ENCODE measurements at places on chromosomes 5 and 9.
A peak's percentile ranks its signal among the peaks of the same experiment; 100 is the strongest.

DNA sequence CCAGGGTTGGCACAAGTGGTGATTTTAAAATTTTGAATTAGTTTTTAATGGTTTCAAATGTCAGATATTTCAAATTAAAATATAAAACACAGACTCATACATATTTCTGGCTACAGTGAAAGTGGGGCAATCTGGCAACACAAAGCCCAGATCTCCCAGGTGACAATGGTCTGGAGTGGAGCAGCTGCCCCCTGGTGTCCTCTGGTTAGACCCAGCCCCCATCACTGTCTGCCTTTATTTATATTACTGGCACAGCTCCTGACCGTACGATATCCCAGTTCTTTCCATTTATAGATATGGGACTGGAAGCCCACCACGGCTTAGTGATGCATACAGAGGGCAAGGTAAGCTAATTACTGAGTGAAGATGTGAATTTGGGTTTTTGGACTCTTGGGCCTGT, 37.3 kb downstream of the MACIR start:
- DNase-seq = no peak

- DNase-seq = no peak
Observed at GRCh38 chr5:138649775-138650174, 74.6 kb upstream of the HSPA9 start.

DNA sequence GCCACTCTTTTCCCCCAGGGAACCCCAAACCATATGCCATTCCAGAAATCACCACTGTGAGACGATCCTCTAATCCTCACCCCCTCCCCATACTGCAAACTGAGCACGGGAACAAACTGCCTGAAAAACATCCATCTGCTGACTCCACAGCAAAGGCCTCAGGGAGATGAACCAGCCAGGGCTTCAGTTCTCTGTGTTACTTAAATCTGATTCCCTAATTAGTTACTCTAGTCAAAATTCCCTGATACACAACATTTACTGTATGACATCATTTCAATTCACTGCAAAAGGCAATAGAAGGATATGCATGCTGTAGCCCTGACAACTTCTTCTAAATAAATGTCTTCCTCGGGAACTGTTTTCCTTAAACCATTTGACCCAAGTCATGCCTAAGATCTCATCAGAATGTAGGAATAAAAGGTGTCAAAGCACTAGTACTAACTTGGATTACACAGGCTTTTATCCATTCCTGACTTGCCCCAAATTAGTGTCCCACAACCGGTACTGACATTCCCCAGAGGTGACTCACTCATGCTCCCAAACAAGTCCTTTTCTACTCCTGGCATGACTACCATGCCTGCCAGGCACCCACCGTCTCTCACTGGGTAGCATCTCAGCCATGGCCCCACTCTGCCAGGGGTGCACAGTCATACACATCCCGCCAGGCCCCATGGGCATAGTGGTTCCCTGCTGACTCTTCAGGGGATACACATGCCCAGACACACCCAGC, 35.0 kb downstream of the MTX3 start:
- DNase-seq = peak; percentile 47

DNA sequence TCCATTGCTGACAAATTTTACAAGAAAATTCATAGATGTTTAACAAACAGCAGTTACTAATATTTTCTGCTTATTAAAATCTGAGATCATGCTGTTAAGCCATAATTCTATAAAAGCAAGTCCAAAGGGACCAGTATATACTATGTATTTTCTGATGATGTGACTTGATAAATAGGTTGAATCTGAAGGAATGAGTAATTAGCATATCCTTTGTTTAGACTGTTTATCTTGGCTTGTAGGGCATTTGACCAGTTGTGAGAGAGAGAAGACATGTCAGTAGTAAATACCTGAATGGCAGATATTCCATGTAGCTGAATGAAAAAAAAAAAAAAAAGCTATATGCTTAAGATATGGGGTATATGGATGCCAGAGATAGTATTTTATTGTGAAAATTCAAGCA, 14.6 kb downstream of the CPEB4 start:
- DNase-seq = no peak

DNA sequence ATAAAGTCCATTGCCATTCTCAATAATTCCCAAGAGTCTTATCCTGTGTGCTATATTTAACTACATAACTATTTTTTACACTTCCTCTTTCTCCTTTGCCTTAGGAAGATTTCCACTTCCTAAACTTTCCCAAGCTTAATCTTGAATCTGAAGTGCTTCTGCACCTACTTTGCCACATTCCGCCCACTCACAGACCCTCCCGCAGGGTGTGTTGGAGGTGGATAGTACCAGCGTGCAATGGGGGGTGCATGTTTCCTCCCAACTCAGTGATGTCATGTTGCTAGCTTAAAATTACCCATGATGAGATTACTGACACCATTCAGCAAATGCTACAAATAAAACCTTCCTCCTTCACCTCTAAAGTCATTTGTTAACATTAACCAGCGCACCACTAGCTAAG, 460.2 kb downstream of the NR2F1-AS1 start:
- DNase-seq = no peak

GRCh38 chr9:75803130-75803529, 87.3 kb upstream of the PCSK5 start:
- peak; percentile 84 for DNase-seq

- no peak for DNase-seq
Observed at GRCh38 chr9:82164159-82164558, 175.6 kb downstream of the SPATA31D1 start.

DNA sequence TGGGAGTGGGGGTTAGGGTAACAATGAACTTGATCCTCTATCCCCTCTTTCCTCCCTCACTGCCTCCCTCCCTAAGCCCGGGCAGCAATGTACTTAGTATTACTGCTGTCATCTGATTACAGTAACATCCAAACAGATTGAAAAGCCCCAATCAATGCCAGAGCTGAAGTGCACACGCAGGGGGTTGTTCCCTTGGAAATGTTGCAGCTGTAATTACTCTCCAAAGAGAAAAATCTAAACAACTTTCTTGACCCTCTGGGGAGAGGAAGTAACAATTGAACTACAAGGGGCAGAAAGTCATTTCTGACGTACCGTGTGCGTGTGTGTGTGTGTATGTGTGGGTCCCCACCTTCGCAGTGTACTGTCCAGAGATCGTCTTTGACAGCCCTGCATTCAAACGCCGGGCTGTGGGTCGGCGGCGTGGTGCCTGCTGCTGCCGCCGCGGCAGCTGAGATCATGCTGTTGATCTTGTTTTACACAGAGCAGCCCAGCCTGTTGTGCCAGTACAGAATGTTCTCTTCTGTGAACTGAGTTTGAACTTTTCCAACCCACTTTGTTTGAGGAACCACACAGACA, 66.0 kb upstream of the KLF9 start:
- DNase-seq = peak; percentile 24

- no peak for DNase-seq
Observed at GRCh38 chr5:143316337-143316736, 87.1 kb downstream of the NR3C1 start.

- peak; percentile 47 for DNase-seq
Observed at GRCh38 chr5:154603953-154604679, 126.1 kb upstream of the HAND1 start.

DNA sequence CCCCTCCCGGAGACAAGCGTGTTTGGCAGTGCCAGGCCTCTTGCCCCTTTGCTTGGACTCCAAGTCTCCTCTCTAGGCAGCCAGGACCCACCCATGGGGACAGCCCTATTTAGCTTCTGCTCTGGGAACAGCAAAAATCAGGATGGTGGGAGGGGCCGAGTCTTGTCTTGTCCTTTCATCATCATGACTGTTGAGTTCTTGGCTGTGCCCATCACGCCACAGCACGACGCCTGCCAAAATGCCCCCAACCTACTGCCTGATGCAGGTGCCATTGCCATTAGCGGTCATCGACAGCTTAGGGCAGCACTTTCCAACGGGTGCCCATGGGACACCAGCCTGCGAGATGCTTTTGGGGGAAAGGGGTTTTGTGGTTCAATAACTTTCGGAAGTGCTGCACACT, 18.9 kb downstream of the PLPP7 start:
- DNase-seq = no peak

DNA sequence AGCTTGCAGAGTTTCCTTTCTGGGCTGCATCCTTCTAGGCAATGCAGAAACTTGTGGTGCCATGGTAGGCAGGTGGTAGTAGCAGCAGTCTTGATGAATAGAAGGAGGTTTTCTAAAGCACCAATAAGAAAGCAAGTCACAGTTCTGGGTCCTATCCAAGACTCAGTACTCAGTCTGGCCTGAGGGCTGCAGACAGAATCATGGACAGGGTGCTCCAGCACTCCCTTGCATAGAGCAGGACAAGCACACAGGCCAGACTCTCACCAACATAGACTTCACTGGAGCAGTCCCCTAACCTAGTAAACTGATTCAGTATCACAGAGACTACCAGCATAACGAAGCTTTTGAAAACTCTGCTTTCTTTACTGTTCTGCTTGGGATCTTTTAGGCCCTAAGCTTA, 134.0 kb upstream of the RUSC2 start:
- no peak for DNase-seq

DNA sequence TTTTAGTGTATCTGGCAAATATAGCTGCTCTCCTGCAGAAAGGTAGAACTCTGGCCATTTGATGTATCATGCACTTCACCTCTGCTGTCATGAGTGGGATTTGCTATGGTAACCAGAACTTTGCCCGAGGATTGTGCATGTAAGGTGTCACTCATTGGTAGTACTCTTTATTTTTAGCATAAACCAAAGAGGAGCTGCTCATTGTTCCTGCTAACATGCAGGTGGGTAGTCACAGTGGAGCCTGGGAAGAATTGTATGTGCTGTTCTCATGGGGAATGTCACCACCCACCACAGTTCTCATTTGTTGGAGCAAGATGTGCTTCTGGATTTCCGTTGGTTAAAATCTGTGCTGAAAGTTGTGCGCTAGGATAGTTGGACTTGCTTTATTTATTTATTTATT, 12.3 kb downstream of the PDZD2 start:
- DNase-seq = no peak

DNA sequence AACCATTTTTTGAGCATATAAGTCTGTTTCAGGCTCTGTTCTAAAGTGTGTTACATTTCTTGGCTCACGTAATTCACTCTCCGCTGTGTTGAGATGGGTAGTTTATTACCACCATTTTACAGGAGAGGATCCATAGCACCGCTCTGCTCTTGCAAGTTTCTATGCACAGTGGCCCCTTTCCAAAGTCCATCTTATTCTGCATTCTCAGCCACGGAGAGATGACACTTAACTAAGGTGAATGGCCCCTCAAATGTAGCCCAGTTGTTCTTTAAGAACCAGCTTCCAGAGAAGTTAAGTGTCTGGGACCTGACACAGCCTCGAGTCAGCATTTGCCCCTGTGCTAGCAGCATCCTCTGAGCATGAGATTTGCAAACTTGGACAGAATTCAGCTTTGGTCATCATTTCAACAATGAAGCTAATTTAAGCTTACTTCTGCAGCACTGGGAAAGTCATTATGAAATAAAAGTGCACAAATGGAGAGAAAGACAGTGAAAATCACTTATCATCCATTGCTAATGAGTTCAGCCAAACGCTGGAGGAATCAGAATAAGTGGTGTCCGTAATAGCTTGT, 61.9 kb downstream of the FAM78A start:
- peak; percentile 47 for DNase-seq

DNA sequence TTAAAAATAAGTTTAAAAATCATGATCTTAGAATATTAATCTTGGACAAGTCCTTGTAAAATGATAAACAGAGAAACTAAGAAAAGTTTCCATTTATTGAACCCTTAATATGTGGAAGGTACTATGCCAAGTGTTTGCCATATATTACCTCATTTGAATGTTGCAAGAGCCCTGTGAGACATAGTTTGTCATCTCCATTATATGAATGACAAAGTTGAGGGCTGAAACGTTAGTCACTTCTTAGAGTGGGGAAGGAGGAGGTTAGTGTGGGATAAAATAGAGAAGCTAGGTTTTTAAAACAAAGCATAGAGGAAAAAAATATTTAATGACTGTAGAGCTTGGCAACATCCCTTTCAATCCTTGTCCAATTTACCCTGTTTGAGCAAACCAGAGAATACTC, 2.0 kb downstream of the TNC start:
- DNase-seq = peak; percentile 82

Data from fibroblast of skin of abdomen (primary cell).